ENCODE measurements at places on chromosomes 5 and 9.

GRCh38 chr9:19782005-19782404 lies 6.8 kb downstream of the SLC24A2 start:
- no peak for DNase-seq

GRCh38 chr9:72119853-72120252 lies 29.4 kb upstream of the GDA start:
- DNase-seq: no peak

DNA sequence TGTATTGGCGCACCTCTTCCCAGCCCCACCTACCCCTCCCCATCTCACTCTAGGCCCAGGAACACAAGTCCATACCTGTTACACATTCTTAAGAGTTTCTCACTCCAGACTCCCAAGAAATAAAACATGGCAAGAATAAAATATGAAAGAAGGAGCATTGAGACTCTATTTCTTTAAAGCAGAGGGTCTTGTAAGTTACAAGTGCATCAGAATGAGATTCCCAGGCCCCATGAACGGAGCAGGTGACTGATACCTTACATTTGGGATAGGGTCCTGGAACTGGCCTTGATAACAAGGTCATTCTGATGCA lies 5.7 kb downstream of the EGR1 start:
- no peak for DNase-seq

DNA sequence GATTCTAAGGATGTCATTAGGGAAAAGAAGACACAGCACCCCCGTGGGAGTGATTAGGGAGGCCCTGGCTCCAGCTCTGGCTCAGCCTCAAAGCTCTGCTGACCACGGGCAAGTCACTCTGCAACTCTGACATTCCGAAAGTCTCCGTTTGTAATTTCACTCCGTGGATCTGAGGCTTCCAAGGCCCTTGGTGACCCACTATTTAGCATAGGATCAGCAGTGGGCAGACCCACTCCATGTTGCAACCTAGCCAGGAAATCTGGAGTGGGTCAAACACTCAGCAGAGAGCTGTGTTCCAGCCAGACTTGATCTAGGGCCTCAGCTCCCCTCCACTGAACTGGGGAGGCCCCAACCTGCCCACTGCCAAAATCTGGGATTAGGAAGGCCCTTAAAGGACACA lies 11.8 kb downstream of the PHF19 start:
- DNase-seq: no peak

DNA sequence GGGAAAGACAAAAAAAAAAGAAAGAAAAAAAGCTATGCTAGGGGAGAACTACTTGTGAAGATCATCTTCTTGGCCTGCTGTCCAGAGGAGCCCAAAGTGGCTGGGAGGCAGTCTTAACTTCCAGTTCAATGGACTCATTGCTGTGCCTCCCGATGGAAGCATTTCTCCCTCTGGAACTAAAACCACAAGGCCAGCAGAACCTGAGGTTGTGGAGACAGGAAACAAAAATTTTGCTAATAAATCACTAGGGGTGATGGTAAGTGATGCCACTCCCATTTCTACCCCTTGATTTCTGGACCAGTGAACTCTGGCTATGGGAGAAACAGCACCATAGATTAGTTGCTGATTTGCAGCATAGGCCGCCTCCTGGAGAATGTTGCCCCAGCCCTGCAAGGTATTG lies 123.4 kb upstream of the NFIL3 start:
- no peak for DNase-seq

DNA sequence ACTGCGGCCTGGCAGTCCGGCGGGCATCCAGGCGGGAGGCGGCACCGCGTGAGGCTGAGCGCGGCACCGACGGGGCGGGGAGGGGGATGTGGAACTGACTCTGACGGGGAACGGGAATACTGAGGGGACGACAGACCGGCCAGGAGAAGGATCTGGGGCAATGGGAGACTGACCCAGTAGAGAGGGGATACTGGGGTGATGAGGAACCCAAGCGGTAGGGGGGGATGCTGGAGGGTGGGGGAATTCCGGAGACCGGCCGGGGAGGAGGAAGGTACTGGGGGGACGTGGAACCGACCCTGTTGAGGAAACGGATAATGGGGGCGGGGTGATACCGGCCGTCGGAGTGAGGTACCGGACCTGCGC lies 423 bp downstream of the IPPK start:
- peak; percentile 11 for DNase-seq

- no peak for DNase-seq
These were observed 439.5 kb upstream of the CD180 start for GRCh38 chr5:67636091-67636490.

GRCh38 chr5:38463634-38464521 lies 92.6 kb downstream of the LIFR start:
- DNase-seq: no peak

- no peak for DNase-seq
These were observed 317.6 kb downstream of the CWC27 start for GRCh38 chr5:65086234-65086890.

GRCh38 chr5:73523861-73524260 lies 25.6 kb downstream of the BTF3 start:
- DNase-seq: no peak

DNA sequence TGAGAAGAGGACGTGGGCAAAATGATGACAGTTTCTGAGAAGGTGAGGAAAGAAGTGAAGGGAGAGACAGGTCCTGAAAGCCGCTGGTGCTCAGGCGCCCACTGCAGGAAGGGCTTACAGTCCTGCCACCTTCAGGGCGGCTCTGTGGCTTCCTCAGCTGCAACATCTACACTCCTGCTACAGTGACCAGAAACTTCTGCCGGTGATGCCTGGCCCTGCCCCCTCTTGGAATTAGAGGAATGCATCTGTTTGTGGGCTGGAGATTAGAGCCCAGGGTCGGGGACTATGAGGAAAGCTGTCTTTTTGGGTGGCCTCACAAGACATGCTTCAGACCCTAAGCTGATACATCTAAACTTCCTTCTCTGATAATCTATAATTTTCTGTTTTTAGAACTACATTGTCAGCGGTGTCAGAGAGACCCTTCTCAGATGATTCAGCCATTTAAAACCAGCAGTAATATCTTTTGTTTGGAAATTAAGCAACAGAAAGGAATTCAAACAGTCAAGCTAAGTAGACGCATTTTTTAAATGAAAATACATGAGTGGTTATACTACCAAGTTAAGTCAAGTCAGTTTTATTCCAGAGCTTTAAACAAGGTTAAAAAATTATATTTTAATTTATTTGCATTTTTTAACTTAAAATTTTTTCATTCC lies 30.4 kb downstream of the PRDM6 start:
- DNase-seq: no peak

- DNase-seq: no peak
These were observed 681 bp downstream of the F2R start for GRCh38 chr5:76716456-76717157.

GRCh38 chr9:69223605-69224004 lies 49.5 kb downstream of the TJP2 start:
- no peak for DNase-seq

- no peak for DNase-seq
These were observed 82.4 kb downstream of the AK8 start for GRCh38 chr9:132795511-132796303.

DNA sequence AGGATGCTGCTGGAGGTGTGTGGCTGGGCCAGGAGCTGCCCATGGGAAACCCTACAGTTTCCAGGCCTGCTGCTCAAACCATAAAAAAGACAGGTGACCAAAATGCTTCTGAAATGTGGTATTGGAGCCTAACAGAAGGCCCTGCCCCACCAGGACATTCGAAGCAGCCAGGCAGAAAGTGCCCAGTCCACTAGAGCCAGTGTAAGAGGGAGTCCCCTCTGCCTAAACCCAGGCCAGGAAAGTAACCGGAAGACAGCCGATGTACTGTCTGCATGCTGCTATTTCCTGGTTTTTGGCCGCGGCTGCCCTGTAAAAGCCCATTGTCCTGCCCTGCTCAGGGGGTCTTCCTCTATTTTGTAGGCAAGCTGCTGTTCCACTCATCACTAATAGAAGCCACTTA lies 150.7 kb upstream of the IRX2 start:
- no peak for DNase-seq

GRCh38 chr9:133433351-133433843 lies 11.2 kb downstream of the ADAMTS13 start:
- DNase-seq: no peak

- no peak for DNase-seq
These were observed 606.0 kb downstream of the CDH9 start for GRCh38 chr5:26432386-26432785.
